ENCODE measurements at places on chromosomes 5 and 9. TPM values are rescaled to one million over a fixed set of nuclear protein-coding genes. Genes with fewer than 3 reads are reported as not detected.

DNA sequence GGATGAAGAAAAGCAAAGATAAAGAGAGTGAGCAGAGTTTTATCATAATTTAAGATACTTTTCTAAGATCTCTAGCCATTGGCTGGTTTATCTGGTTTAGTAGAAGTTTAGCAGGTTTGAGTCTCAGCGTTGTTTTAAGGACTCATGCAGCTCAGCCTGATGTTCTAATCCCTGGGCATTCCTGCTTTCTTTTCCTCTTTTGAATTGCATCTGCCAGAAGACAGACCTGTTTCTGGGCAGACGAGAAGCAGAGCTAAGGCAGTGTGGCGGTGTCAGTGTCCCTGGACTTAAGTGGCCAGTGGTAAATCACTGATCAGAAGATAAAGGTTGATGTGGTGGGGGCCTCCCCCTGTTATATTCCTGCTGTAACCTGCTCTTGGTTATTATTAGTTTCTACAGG lies 138.6 kb downstream of the ADCY2 start:
- no peak for DNase-seq

- no peak for DNase-seq
These were observed 212.6 kb downstream of the SPATA31D1 start for GRCh38 chr9:82201196-82201595.

Gene IFNB1
- total RNA-seq = not detected

- no peak for DNase-seq
These were observed 929.5 kb upstream of the C9orf72 start for GRCh38 chr9:28502741-28503140.

Gene IL9
- not detected for total RNA-seq

DNA sequence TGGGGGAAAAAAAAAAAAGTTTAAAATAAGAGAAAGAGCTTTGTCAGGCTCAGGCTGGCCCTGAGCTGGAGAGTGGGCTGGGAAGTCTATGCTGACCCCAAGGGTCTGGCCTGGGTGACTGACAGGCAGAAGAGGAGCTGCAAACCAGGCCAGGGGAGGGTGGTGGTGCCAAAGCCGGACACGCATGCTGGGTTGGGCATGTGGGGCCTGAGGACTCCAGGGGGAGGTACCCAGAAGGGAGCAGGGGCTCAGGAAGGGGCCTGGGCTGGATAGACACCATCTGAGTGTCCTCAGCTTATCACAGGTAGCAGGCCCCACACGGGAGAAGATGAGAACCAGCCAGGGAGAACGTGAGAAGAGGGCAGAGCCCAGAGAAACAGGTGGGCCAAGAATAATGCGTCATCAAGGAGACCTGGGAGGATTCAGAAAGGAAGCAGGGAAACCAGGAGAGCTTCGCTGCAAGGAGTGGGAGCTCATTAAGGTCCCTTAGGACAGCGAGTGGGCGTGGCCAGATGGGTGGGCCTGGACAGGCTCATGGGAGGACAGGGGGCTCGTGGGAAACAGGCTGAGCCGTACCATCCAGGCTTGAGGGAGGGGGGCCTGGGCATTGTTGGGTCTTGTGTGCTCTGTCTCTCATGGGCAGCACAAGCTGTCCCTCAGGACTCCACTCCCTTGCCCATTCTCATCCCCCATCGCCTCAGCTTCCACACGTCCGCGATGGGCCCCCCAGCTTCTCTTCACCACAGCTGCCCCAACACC lies 16.0 kb downstream of the TMOD1 start:
- no peak for DNase-seq

- DNase-seq = peak; percentile 60
These were observed 98.9 kb downstream of the CFAP95 start for GRCh38 chr9:69919461-69920061.

Gene PAEP
- not detected for total RNA-seq

Gene ICE1
- 36.3 TPM for total RNA-seq

- DNase-seq = no peak
These were observed 14.4 kb upstream of the SCGB3A1 start for GRCh38 chr5:180605554-180606214.

DNA sequence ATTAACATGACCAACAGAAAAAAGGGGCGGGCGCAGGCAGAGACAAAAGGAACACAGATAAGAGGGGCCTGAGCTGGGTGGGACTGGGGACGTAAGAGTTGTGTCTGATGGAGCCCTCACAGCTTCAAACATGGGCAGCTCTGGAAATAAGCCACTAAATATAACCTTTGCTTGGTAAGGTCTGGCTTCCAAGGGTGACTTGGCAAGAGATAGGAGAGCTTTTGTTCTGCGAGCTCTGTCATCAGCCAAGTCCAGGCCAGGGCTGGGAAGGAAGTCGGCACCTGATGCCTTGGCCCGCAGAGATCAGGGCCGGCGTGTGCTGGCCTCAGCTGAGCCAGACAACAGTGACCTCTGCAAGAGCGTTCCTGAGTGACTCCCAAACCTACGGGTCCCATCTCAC lies 11.8 kb downstream of the TRUB2 start:
- DNase-seq = no peak

DNA sequence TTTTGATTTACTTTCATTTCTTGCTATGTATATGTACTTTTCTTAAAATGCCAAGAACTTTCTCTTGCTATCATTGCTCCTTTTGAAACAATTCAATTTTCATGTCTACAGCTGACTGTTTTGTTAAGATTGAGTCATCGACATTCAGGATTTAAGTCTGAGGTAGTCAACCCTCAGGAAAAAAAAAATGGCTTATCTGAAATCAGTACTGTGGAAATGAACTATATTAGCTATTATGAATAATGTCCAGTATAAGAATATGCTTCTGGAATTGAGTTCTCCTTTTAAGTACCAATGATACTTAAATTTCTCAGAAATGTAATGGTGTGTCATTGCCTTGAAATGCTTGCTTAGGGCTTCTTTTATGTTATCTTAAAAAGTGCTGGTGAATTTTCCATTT lies 37.9 kb downstream of the TNFAIP8 start:
- no peak for DNase-seq

Gene SMAD5
- total RNA-seq = 27.7 TPM

GRCh38 chr9:13446286-13446937 lies 166.9 kb upstream of the MPDZ start:
- DNase-seq = no peak

Gene PFN3
- 0.82 TPM for total RNA-seq
